ENCODE measurements at places on chromosomes 13 and 19.

DNA sequence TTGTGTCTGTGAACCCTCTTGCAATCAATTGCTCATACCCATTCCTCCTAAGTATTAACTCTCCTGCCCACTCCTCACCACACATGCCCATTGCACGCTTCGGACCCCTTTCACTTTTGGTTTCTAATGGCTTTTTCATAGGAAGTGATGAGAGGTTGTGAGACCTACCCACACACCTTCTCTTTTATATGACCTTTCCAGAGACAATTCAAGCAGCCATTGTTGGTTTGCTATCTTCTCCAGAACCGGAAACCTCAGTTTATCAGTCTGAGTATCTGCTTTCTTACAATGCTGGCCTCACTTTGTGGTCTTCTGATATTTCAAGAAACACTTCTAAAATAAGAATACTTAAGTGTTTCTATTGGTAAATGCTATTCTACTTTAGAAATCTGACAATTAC, 1550.8 kb upstream of the SLC10A2 start:
- no peak for DNase-seq

DNA sequence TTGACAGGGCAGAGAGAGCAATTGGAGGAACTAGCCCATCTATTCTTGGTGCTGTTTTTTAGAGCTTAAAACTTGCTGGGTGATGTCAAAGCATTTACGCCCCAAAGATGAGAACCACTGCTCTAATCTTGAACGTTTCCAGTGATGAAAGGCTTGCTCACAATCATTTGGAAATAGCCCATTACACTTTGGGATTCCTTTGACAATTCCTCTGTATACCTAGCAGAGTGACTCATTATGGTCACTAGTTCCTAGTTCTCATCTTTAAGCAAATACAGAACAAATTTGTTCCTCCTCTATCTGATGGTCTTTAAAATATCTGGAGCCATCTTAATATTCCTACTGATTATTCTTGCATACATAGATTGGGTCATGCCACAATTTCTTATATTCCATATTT, 112.3 kb downstream of the GPC6 start:
- DNase-seq = no peak

DNA sequence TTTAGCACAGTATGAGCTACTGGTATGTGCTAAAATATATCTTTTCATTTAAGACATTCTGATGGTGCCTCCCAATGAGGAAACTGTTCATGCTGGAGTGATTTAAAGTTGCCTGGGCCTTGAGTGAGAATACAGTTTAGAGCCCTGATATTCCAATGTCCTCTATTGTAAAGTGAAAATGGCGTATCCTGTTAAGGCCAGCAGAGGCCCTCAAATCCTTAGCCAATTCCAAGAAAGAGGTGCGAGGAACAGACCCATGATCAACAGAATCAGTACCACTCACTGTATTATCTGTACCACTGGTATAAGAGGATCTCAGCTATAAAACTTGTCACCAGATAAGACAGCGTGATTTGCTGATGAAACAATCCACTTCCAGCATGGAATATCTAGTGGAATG, 273.1 kb upstream of the SLITRK5 start:
- DNase-seq = no peak

- no peak for DNase-seq
Measured at GRCh38 chr13:40115426-40115825, 460.0 kb downstream of the COG6 start.

- peak; percentile 44 for DNase-seq
Measured at GRCh38 chr13:31538067-31539042, 201.0 kb upstream of the RXFP2 start.

GRCh38 chr13:113745059-113745458, 14.0 kb upstream of the TMEM255B start:
- no peak for DNase-seq

DNA sequence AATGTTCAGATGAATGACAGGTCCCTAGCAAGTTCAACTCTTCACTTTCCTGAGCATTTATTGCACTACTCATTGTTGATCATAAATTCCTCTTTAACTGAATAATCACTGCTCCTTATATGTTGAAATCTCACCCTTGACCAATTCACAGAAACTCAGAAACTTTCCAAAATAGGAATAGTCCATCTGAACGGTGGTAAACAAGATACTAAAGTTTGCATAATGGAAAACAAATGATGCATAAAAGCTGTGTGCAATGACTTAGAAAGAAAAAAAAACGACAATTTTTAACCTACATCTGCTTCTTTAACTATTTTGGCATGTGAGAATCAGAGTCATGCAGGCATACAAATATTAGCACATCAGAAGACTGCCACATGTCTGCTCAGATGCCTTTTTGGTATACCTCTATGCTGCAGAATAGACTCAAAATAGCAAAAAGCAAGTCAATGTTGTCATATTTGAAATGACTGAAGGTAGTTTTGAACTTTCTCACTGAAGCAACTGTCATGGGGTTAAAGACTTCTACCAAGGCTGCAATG, 34.8 kb downstream of the SLC10A2 start:
- peak; percentile 5 for DNase-seq

GRCh38 chr19:49301165-49301865, 23.7 kb downstream of the SLC6A16 start:
- peak; percentile 78 for DNase-seq

- DNase-seq = no peak
Measured at GRCh38 chr19:55161571-55162322, 4.2 kb upstream of the TNNI3 start.

DNA sequence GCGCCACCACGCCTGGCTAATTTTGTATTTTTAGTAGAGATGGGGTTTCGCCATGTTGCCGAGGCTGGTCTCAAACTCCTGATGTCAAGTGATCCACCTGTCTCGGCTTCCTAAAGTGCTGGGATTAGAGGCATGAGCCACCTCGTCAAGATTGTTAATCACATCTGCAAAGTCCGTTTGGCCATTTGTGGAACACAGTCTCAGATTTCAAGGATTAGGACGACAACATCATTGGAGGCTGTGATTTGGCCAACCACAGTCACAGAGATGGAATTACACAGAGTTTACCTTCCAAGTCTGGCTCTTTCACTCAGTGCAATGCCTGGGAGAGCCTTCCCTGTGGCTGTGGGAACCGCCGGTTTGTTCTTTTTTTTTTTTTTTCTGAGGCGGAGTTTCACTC, 17.8 kb downstream of the SULT2B1 start:
- DNase-seq = no peak

GRCh38 chr19:19276851-19277250, 3.8 kb upstream of the TM6SF2 start:
- no peak for DNase-seq

DNA sequence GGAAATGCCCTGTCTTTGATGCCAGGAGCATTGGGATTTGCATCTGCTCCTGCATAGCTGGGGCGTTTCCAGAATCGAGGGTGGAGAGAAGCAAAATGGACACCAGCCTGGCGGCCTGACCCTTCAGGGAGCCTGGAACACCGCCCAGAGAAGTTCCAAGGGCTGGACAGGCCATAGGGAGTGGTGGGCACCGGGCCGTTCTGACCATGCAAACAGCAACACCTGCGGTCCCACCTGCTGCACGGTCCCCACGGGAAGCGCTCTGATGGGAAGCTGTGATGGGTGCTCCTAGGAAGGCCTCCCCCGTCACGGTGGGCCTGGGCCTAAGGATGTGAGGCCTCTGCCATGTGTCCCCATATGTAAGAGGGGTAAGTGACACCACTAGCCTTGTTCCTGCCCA, 34.2 kb upstream of the ANKRD10 start:
- no peak for DNase-seq

GRCh38 chr13:40982772-40983171, 36.3 kb downstream of the ELF1 start:
- DNase-seq = no peak

- no peak for DNase-seq
Measured at GRCh38 chr19:4363571-4364304, 20.4 kb downstream of the MPND start.

- no peak for DNase-seq
Measured at GRCh38 chr19:31596751-31597150, 247.5 kb upstream of the TSHZ3 start.

- no peak for DNase-seq
Measured at GRCh38 chr19:2550431-2551171, 74.7 kb downstream of the GADD45B start.

DNA sequence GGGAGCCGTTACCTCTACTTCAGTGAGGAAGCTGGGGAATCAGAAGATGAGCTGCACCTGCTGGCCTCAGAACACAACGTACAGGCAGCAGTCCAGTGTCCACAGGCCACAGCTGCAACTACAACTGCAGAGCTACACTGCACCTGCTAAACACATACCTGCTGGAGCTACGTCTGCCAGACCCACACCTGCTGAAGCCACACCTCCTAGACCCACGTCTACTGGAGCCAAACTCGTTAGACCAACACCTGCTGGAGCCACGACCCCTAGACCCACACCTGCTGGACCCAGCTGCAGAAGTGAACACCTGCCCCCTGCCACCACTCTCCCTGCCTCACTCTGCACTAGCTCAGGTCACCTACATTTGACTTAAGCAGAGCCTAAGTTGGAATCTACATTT, 169.9 kb downstream of the USP12 start:
- DNase-seq = peak; percentile 54

DNA sequence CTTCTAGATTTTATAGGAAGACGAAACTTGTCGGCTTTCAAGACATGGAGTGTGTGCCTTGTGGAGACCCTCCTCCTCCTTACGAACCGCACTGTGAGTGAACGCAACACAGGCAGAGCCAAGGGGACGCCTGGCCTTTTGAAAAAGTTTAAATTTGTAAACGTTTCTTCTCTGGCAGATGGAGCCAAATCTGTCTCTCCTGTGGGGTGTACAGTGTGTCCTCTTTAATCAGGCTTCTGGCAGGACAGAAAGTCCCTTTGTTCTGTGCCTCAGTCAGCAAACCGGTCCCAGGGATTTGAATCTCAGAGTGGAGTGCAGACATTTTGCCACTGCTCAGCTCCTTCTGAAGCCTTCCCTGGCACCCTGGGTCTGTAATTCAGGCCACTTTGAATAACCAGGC, 56.5 kb downstream of the TNFRSF19 start:
- DNase-seq = no peak

- no peak for DNase-seq
Measured at GRCh38 chr19:31112158-31112557, 237.1 kb downstream of the TSHZ3 start.

GRCh38 chr13:110643324-110643723, 28.0 kb downstream of the NAXD start:
- no peak for DNase-seq

GRCh38 chr19:3479177-3479833, 1.0 kb downstream of the SMIM24 start:
- DNase-seq = no peak

DNA sequence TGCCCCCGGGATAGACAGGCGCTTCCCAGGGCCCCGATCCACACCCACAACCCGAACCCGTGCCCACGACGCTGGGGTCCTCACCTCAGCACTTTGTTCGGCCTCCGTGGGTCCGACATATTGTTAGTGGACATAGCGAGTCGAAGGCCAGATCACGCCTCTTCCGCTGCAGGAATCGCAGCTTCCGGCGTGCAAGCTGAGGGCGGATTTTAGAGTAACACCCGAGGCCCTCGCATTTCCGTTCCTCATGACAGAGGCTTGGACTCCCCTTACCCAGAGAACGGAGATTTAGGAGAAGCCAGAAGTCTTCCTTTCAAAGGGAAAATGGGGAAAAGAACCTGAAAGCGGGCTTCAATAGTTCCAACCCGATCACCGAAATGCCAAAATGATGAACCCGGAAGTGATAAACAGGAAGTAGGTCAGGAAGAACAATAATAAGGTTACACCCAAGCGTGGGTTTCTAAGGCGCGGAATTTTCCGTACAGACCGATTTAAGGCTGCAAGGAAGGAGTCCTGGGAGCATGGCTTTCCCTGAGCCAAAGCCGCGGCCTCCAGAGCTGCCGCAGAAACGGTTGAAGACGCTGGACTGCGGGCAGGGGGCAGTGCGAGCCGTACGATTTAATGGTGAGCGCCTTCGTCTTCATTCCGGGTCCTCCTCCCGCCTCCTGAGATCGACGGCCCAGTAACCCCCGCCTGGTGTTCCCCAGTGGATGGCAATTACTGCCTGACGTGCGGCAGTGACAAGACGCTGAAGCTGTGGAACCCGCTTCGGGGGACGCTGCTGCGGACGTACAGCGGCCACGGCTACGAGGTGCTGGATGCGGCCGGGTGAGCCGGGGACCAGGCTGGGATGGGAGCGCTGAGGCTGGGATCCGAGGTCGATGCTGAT, 2.9 kb downstream of the WDR83 start:
- peak; percentile 77 for DNase-seq

DNA sequence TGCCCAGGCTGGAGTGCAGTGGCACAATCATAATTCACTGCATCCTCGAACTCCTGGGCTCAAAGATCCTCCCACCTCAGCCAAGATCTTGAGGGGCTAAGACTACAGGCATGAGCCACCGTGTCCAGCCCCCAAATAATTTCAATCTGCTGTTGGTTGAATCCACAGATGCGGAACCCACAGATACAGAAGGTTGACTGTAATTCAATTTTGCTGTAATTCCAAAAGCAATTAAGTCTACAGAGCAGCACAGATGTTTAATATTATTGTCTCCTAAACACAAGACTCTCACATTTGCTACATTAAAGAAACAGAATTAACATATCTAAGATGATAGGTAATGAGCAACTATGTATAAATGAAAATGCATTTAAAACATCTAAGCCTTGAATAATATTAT, 75.6 kb downstream of the MIPEP start:
- no peak for DNase-seq

DNA sequence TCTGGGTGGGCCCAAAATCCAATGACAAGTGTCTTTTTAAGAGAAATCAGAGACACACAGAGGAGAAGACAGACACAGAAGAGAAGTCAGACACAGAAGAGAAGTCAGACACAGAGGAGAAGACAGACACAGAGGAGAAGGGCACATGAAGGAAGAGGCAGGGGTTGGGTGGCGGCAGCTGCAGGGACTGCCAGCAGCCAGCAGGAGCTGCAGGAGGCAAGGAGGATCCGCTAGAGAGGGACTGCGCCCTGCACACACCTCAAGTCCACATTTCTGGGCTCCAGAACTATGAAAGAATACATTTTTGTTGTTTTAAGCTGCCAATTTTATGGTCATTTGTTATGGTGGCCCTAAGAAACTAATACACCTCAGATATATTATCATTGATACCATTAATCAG, 140.6 kb downstream of the ZIC5 start:
- DNase-seq = no peak

DNA sequence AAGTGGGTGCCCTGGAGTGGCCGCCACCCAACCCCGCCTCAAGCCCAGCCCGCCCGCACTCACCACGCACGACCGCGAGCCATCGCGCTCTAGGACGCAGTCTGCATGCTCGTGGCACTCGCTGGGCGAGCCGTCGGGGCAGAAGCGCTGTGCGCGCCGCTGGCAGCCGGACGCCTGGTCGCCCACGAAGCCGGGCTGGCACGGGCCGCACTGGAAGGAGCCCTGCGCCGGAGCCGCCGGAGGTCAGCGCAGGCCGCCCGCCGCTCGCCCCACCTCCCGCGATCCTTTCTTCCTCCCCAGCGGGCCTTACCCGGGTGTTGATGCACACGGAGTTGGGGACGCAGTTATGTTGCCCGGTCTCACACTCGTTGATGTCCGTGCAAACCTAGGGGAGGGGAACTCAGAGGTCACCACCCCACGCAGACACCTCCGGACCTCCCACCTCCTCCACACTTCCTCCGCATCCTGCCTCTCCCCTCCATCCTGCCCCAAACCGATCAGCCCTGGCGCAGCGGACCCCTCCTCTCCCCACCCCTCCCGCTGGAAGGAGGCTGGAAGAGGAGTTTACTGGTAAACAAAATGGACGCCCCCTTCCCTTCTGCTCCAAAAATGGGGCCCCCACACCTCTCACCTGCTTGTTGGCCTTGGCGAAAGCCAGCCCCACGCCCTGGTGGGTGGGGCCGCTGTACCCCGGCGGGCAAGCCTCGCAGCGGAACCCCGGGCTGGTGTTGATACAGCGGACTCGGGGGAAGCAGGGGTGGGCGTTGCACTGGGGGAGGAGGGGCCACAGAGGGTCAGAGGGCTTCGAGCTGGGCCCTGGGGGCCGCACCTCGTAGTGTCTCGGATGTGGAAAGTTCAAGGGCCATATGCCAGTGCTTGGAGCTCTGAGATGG, 2.3 kb downstream of the COMP start:
- no peak for DNase-seq
